Midbrain (tissue), 1 donor: ENCODE measurements at places on chromosomes 1 and 21.
A peak's percentile ranks its signal among the peaks of the same experiment; 100 is the strongest.

GRCh38 chr1:150366416-150367296 is 2.7 kb downstream of the RPRD2 start:
- DNase-seq, result peak; percentile 5

GRCh38 chr1:156498432-156499193 is 2.0 kb downstream of the MEF2D start:
- peak; percentile 33 for DNase-seq

DNA sequence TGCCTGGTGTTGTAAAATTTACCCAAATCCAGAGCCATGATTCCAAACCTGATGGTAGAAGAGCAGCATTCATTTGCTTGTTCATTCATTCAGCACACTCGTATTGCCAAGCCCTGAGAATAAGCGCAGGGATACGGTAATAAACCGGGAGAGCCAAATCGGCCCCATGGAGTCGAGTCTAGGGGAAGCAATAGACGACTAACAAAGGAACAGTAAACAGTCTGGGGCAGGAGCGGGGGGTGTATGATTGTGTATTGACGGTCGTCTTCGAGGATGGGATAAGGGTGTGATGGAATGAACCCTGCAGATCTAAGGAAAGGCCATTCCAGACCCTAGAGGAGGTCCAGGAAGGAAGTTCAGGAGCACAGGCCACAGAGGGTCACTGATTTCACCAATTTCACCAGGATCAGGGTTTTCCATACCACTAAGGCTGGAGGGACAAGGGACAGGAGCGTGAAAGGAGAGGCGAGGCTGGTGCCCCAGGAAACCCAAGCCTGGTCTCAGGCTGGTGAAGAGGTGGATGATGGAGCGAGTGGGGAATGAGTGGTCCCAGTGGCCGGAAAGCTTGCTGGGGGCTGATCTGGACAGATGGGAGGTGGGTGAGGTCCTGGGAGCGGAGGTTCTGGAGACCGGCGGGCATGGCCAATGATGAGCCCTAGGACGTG is 61.1 kb upstream of the PDE9A start:
- DNase-seq, result no peak

GRCh38 chr1:76635784-76636183 is 231.5 kb upstream of the ST6GALNAC5 start:
- no peak for DNase-seq

DNA sequence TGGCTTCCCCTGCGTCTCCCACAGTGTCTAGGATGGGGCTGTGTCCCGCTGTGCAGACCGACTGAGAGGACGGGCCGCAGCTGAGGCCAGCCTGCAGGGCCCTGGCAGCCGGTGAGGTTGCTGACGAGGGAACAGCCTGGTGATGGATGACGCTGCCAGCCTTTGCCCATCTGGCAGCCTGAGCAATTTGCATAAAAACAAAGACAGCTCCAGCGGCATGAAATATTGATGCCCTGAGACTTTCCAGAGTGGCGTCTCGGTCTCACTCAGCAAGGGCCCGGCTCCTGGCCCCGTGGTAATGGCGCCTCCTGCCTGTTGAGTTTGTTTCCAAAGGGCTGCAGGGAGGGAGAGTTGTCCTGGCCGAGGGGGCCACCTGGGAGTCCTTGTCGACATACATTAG is 19.1 kb upstream of the KCNA10 start:
- DNase-seq, result peak; percentile 75

DNA sequence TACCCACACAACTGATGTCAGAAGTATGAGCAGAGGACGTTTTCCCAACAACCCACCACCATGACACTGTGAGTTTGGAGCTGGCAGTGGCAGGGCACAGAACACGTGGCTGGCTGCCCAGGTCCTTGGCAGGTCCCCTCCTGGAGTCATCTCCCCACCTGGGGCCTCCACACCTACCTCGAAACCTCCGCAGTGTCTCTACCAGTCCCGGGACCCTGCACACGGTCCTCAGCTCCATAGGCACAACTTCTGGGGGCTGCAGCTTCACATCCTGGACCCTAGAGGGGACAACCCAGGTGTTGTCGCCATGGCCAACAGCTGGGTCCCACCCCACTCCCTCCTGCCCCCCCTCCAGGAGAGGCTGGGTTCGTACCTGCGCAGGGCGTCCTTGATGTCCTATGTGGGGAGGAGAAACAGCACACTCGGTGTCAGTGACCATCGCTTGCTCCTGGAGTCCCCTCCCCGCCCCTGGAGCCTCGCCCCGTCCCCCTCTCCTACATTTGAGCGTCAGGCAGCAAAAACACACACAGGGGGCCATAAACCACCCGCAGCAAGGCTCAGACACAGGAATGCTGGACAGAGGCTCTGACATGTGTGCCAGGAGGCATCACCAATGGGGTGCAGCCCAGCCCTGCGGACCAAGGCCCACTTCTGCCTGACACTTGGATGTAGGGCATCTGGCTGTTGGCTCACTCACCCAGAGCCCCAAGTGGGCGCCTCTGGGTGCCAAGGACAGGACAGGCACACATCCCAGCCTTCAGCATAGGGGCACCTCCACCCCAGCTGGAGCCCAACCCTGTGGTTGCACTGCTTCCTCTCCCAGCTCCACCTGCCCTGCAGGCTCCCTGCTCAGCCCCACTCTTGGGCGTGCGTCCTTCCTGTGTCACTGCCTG is 9.6 kb downstream of the TRIM11 start:
- no peak for DNase-seq
